ENCODE measurements at places on chromosomes 7 and 10.

GRCh38 chr7:128697302-128697905 lies 25.3 kb downstream of the GARIN1A start:
- H3K27ac ChIP-seq, result no peak overlapping the region
- peaks cover 31% of the 10 kb centered on the region for H3K27me3 ChIP-seq
- peaks cover 4% of the 10 kb centered on the region for H3K4me1 ChIP-seq
- DNase-seq, result no peak
- H3K36me3 ChIP-seq, result no peaks in the 10 kb centered on the region

DNA sequence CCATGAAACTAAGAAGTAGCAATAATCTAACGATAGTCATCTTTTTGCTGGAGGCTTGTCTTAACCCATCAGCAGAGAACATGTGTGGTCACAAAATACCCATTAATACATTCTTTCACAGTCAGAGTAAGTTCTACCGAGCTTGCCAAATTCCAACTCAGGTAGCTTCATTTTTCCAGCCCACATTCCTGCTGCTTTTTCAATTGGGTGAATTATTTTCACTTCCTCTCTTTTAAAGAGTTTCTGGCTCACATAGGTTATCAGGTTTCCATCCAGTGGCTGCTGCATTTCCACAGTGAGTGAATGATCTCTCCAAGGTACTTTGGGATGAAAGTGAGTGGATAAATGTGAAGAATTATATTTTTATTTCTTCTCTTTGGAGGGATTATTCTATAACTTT lies 233.1 kb downstream of the SEMA3E start:
- no peak overlapping the region for H3K27ac ChIP-seq
- H3K4me3 ChIP-seq, result no peak overlapping the region
- H3K4me1 ChIP-seq, result no peaks in the 10 kb centered on the region
- no peak for DNase-seq
- H3K36me3 ChIP-seq, result no peaks in the 10 kb centered on the region
- no peaks in the 10 kb centered on the region for H3K27me3 ChIP-seq

GRCh38 chr10:114718374-114718773 lies 60.3 kb upstream of the ABLIM1 start:
- H3K4me3 ChIP-seq, result no peak overlapping the region
- no peaks in the 10 kb centered on the region for H3K4me1 ChIP-seq
- no peak overlapping the region for H3K27ac ChIP-seq
- no peaks in the 10 kb centered on the region for H3K36me3 ChIP-seq

GRCh38 chr10:61452655-61453641 lies at the start of gene TMEM26:
TMEM26 (minus strand) TSS chr10:61453381; CDS start chr10:61453081, 300 bp downstream.
- H3K36me3 ChIP-seq, result no peaks in the 10 kb centered on the region
- DNase-seq, result no peak
- H3K4me3 ChIP-seq, result peak within 1 kb of the TSS; percentile 85
- no peaks in the 10 kb centered on the region for H3K4me1 ChIP-seq

- H3K27ac ChIP-seq, result no peak overlapping the region
- H3K36me3 ChIP-seq, result no peaks in the 10 kb centered on the region
- no peak overlapping the region for H3K4me3 ChIP-seq
- no peaks in the 10 kb centered on the region for H3K27me3 ChIP-seq
- no peak for DNase-seq
Observed at GRCh38 chr7:41239596-41239995, 463.3 kb downstream of the INHBA start.

DNA sequence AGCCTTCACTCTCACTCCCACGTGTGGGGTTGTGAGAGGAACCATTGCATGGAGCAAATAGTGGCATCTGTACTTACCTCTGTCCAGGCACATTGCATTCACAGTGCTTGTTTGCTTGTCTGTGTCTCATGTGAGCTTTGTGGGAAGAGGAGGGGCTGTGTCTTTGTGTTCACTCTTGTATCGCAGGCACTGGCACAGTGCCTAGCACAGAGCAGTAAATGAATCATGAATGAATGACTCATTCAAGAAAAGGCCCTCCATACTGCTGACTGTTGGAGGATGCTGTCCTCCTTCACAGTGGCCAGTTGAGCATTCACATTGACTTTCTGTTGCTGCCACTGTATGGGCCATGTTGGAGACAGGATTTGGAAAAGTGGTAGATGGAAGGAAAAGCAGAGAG lies 125.3 kb downstream of the SORCS3 start:
- no peak overlapping the region for H3K4me3 ChIP-seq
- no peaks in the 10 kb centered on the region for H3K36me3 ChIP-seq
- DNase-seq, result no peak
- no peaks in the 10 kb centered on the region for H3K27me3 ChIP-seq

DNA sequence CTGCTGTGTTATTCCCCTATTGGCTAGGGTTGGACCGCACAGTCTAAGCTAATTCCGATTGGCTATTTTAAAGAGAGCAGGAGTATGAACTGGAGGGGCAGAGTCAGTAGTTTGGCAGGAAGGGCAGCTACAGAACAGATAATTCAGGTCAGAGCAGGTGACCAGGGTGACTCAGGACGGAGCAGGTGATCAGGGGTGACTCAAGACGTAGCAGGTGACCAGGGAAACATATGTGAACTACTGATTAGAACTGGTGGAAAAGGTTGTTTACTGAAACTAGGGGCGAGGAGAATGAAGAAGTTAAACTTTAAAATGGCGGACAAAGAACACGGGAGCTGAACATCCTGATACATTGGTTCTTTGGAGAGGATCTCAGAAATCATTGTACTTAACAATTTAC lies 102.3 kb downstream of the CCDC7 start:
- H3K27ac ChIP-seq, result no peak overlapping the region
- no peaks in the 10 kb centered on the region for H3K4me1 ChIP-seq
- no peaks in the 10 kb centered on the region for H3K27me3 ChIP-seq
